ENCODE measurements at places on chromosomes 11 and 22. TPM values are rescaled to one million over a fixed set of nuclear protein-coding genes. Genes with fewer than 3 reads are reported as not detected.

The TESMIN gene
- not detected for total RNA-seq

The SLC5A4 gene
- not detected for total RNA-seq

The ANO9 gene
- not detected for total RNA-seq

The TMEM151A gene
- total RNA-seq = 1.5 TPM

The ARHGEF17 gene
- total RNA-seq = 22.6 TPM

The PRPF19 gene
- 48.6 TPM for total RNA-seq

The RBM4B gene
- 16.2 TPM for total RNA-seq

The ST13 gene
- 89.0 TPM for total RNA-seq

The OR51B2 gene
- not detected for total RNA-seq

The TP53AIP1 gene
- total RNA-seq = not detected

Data from cardiac atrium fibroblast (primary cell).